Activated T-helper 2 cell treated with anti-CD3 and anti-CD28 coated beads, Interferon-gamma antibody, Interleukin-2, Interleukin-4, amounts not matched to agents 10 μg/mL and 5 μg/mL and 100 μg/mL, durations not matched to agents 14 hours and 24 hours and 36 hours (primary cell): ENCODE measurements at places on chromosomes 6 and 20.

- H3K27me3 ChIP-seq, result peaks cover 54% of the 10 kb centered on the region
- no peak for DNase-seq
- H3K27ac ChIP-seq, result no peak overlapping the region
- H3K4me1 ChIP-seq, result peaks cover 24% of the 10 kb centered on the region
- H3K4me3 ChIP-seq, result no peak overlapping the region
Observed at GRCh38 chr20:2692886-2693285, 306 bp downstream of the EBF4 start.

- no peak overlapping the region for H3K27ac ChIP-seq
- no peak overlapping the region for H3K4me3 ChIP-seq
- DNase-seq, result no peak
Observed at GRCh38 chr6:48933136-48933535, 529.9 kb downstream of the MMUT start.

DNA sequence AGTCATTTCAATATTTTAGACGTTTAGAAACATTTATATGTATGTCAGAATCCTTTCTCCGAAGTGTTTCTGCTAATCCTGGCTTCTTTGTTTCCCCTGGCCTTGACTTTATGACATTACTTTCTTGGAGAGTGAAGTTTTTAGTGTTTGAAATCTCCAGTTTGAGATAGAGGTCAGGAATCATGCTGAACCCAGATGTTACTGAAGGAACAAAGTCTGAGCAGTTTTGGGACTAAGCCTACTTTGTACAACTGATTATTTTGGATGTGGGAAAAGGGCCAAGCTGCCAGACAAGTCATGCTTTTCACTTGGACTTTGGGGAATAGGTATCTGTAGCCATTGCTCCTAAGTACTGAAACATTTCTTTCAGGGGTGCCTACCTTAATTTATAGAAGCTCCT, 2.3 kb downstream of the RNF144B start:
- H3K4me1 ChIP-seq, result peaks cover 27% of the 10 kb centered on the region
- peaks cover under 1% of the 10 kb centered on the region for H3K36me3 ChIP-seq
- DNase-seq, result no peak
- no peak overlapping the region for H3K4me3 ChIP-seq
- no peak overlapping the region for H3K27ac ChIP-seq

DNA sequence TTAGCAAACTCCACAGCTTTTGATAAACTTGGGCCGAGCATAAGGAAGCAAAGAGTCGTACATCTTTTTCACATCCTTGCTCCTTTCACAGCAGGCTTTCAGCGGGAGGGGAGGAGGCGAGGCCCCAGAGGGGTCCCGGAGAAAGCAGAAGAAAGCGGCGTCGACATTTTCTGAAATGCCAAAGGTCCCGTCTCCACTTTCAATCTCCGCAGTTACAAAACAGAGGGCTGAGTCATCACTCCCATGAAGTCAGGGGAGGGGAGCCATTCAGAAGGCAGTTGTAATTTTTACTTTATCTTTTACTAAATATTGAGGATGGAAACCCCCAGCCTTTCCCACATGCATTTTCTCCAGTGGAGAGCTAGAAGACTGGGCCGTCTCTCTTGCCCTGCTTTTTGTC, 174.2 kb upstream of the THBS2 start:
- no peak for DNase-seq
- no peak overlapping the region for H3K27ac ChIP-seq
- H3K36me3 ChIP-seq, result no peaks in the 10 kb centered on the region

GRCh38 chr6:168589275-168589674, 148.3 kb downstream of the SMOC2 start:
- DNase-seq, result no peak
- H3K36me3 ChIP-seq, result no peaks in the 10 kb centered on the region
- no peak overlapping the region for H3K27ac ChIP-seq
- no peaks in the 10 kb centered on the region for H3K27me3 ChIP-seq
- no peaks in the 10 kb centered on the region for H3K4me1 ChIP-seq

GRCh38 chr6:71502168-71502567, 213.6 kb downstream of the OGFRL1 start:
- H3K4me3 ChIP-seq, result no peak overlapping the region
- no peaks in the 10 kb centered on the region for H3K27me3 ChIP-seq
- no peaks in the 10 kb centered on the region for H3K36me3 ChIP-seq
- H3K4me1 ChIP-seq, result no peaks in the 10 kb centered on the region
- H3K27ac ChIP-seq, result no peak overlapping the region
- no peak for DNase-seq

GRCh38 chr6:114364301-114364700, 21.5 kb upstream of the HS3ST5 start:
- no peaks in the 10 kb centered on the region for H3K36me3 ChIP-seq
- H3K27ac ChIP-seq, result no peak overlapping the region
- H3K4me3 ChIP-seq, result no peak overlapping the region
- no peaks in the 10 kb centered on the region for H3K4me1 ChIP-seq
- no peaks in the 10 kb centered on the region for H3K27me3 ChIP-seq

DNA sequence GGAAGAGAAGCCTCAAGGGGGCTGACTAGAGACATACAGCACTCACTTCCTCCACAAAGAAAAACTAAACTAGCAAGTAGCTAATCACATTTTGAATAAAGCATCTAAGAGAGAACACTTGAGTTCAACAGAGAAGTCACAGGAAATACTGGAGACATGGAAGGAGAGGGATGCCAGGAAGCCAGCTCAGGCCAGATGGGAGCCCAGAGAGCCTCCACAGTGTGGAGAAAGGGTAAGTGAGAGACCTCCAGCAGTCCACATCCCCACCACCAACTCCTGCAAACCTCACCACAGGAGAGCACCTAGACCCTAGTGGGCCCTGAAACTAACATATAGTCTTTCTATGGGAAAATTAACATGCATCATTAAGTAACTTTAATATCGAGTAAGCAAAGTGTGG, 79.2 kb downstream of the EPM2A start:
- no peak overlapping the region for H3K4me3 ChIP-seq
- H3K27me3 ChIP-seq, result no peaks in the 10 kb centered on the region
- no peak overlapping the region for H3K27ac ChIP-seq
- DNase-seq, result no peak

GRCh38 chr6:33161354-33162331, 30.6 kb downstream of the COL11A2 start:
- peak overlapping the region; percentile 83 for H3K4me3 ChIP-seq
- peaks cover 14% of the 10 kb centered on the region for H3K4me1 ChIP-seq
- peaks cover under 1% of the 10 kb centered on the region for H3K27me3 ChIP-seq
- H3K27ac ChIP-seq, result peak overlapping the region; percentile 80

DNA sequence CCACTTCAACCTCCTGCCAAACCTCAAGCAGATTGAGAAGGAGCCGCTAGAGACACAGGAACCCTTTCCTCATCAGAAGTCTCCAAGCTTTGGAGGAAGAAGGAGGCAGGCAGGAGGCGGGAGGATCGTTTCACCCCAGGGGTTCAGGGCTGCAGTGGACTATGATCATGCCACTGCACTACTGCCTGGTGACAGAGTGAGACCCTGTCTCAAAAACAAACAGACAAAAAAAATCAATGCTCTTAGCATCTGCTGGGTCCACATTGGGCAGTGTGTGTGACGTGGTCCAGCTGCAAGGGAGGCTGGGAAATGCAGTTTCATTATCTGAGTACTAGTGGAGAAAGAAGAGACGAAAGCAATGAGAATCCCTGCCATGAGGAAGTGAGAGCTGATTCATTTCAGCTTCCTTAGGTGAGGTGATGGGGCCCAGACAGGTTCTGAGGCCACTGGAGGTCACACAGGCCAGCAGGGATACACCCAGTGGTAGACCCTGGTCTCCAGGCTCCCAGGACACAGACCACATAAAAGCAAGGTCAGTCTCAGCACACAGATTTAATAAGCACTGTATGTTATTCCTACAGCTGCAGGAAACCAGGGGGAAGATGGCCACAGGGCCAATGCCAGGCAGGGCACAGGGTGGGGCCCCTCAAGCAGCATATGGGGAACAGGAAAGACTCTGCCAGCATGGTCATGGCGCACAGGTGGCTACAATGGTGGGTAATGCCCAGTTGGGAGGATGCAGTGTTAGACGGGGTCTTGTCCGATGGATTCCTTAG, 4.3 kb downstream of the GFRA4 start:
- peaks cover 7% of the 10 kb centered on the region for H3K4me1 ChIP-seq
- H3K27ac ChIP-seq, result no peak overlapping the region
- peaks cover 41% of the 10 kb centered on the region for H3K27me3 ChIP-seq

- no peak for DNase-seq
- peaks cover 9% of the 10 kb centered on the region for H3K27me3 ChIP-seq
- no peak overlapping the region for H3K4me3 ChIP-seq
- no peak overlapping the region for H3K27ac ChIP-seq
Observed at GRCh38 chr6:129521946-129522345, 188.0 kb downstream of the ARHGAP18 start.

GRCh38 chr6:31575335-31575901, at the start of gene TNF:
TNF (plus strand) TSS chr6:31575565; CDS start chr6:31575742, 177 bp downstream.
- H3K27ac ChIP-seq, result peak within 1 kb of the TSS; percentile 95
- H3K36me3 ChIP-seq, result peaks cover 56% of the 10 kb centered on the region
- peak; percentile 74 for DNase-seq
- peaks cover 77% of the 10 kb centered on the region for H3K4me1 ChIP-seq

GRCh38 chr6:11009353-11009752, 34.8 kb downstream of the ELOVL2 start:
- H3K4me3 ChIP-seq, result no peak overlapping the region
- no peak for DNase-seq
- no peak overlapping the region for H3K27ac ChIP-seq

DNA sequence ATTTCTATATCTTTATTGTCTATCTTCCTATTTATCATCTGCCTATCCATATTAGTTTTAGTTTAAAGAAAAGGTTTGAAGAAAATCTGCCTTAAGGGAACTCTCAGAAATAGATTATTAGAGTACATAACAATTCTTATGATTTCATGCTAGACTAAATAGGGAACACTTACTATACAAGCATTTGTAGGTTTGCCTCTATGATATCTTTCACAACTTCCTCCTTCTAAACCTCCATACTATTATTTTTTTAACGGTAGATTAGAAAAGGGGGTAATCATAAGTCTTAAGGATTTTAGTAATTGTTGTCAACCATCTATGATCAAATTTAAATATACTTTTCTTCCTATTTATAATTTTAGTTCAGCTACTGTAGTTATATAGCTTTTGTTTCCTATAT, 11.6 kb upstream of the DSE start:
- no peak overlapping the region for H3K27ac ChIP-seq
- no peak overlapping the region for H3K4me3 ChIP-seq
- no peak for DNase-seq
- peaks cover 2% of the 10 kb centered on the region for H3K4me1 ChIP-seq
- H3K27me3 ChIP-seq, result peaks cover 10% of the 10 kb centered on the region

DNA sequence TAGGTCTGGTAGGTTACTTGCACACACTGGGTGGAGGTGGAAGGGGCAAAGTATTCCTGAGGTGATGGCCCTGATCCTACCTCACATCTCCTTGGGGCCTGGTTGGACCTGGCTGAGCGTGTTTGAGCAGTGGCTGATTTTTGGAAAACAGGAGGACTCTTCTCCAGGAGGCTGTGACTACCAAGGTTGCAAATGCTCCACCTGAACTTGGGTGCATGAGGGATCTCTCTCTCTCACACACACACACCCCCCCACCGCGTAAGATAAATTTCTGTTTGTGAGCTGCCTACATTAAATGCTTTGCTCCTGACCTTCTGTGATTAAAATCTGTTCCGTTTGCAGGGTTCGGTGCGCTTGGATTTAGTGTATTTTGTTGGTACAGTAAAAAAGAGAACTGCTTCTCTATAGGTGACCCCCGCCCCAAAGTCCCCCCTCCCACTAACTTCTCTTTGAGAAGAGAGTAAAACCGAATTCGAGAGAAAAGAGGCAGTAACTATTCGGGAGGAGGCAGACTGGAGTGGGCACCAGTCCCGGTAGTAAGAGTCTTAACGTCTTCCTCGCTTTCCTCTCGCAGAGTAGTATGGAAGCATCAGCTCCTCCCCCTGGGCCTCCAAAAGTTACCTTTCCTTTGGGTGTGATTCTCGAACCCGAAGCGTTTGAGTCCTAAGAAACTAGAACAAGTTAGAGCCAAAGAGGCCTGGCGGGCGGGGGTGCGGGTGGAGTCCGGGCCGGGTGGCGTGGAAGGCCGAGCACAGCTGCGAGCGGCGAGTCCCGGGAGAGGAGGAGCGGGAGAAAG, 585 bp upstream of the DSE start:
- no peak for DNase-seq
- peak overlapping the region; percentile 77 for H3K4me3 ChIP-seq
- H3K27me3 ChIP-seq, result peaks cover 57% of the 10 kb centered on the region
- no peaks in the 10 kb centered on the region for H3K36me3 ChIP-seq

DNA sequence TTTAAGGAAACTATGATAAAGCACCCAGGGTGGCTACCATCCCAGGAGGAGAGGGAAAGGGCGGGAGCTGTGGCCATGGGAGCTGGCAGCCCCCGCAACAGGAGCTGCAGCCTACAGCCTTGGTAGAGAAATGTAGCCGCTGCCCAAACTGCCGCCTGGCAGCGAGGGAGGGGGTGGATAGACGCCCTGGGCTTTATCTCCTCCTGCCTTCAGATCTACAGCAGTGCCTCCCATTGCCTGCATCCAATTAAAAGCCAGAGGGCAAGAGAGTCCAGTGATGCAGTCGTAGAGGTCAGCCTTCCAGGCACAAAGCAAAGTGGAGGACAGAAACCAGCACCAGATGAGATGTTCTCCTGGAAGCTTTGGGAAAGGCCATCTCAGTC, 35.0 kb upstream of the ZFAND3 start:
- H3K27me3 ChIP-seq, result peaks cover 43% of the 10 kb centered on the region
- no peak overlapping the region for H3K4me3 ChIP-seq
- no peaks in the 10 kb centered on the region for H3K36me3 ChIP-seq
- peaks cover 13% of the 10 kb centered on the region for H3K4me1 ChIP-seq

DNA sequence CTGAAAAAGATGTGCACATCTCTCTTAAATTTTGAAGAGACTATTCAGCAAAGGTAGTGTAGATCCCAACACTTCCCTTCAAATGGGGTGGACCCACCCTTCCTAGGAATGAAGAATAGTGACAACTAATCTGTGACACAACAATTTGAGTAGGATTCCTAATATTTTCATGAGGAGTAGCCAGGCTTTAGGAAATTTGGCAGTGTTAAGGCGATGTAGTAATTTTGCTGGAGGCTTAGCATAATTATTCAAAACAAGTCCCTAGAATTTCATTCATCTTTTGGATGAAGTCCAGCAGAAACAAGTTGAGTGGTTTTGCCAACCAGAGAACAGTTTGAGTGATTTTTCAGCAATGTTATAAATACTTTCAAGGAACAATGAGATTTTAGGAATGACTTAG, 52.4 kb downstream of the ELOVL4 start:
- no peak overlapping the region for H3K27ac ChIP-seq
- no peak overlapping the region for H3K4me3 ChIP-seq
- peaks cover 2% of the 10 kb centered on the region for H3K4me1 ChIP-seq

DNA sequence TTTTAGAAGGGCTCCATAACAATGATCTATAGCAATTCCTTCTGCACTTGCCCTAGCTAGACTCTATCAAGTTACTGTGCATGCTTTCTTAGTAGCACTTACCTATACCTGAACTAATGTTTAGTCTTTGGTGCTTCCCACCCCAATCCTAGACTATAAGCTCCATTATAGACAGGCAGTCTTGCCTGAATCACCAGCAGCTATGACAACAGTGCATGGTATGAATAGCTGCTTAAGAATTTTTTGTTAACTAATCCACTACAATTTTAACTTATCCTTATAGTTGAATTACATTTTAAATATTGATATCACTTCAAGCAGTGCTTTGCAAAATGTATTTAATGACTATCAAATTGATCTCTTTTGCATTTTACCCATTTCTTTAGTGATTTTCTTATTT, 164.3 kb downstream of the RPS12 start:
- peaks cover 15% of the 10 kb centered on the region for H3K27me3 ChIP-seq
- no peak overlapping the region for H3K4me3 ChIP-seq
- no peak for DNase-seq
- no peak overlapping the region for H3K27ac ChIP-seq
- no peaks in the 10 kb centered on the region for H3K4me1 ChIP-seq
